ENCODE measurements at places on chromosomes 2 and 18.

DNA sequence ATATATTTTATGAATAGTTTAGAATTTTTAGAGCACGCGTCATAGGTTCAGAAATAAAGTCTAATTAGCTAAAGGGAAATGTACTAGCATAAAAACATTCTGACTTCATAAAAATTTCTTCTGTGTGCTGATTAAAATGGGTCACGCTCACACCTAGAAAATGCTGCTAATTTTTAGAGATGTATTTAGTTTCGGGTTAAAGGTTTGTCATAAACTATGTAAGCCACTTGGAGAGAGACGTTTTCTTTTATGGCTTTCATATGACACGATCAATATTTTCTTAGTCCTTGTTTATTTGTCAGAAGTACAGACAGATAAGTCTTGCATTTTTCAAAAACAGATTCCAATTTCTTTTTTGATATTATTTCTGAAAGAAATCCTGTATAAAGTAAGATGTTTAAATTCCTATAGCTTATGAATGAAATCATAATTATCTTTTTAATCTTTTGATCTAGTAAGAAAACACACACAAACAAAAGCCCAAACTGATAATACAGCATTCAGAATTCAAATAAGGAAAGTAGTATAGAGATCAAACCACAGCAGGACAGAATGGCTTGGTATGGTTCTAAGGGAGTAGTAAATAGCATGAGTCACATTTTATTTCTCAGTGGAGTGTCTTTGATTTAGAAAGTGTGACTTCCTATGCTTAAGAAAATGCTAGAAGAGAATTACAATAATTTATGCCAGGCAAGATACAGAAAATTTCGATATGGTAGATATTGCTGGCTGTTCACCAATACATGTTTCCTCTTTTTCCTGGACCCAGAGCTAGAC lies 236.6 kb downstream of the GPD2 start:
- DNase-seq = peak; percentile 25

GRCh38 chr2:174945601-174946260 lies 59.5 kb downstream of the CHN1 start:
- no peak for DNase-seq

DNA sequence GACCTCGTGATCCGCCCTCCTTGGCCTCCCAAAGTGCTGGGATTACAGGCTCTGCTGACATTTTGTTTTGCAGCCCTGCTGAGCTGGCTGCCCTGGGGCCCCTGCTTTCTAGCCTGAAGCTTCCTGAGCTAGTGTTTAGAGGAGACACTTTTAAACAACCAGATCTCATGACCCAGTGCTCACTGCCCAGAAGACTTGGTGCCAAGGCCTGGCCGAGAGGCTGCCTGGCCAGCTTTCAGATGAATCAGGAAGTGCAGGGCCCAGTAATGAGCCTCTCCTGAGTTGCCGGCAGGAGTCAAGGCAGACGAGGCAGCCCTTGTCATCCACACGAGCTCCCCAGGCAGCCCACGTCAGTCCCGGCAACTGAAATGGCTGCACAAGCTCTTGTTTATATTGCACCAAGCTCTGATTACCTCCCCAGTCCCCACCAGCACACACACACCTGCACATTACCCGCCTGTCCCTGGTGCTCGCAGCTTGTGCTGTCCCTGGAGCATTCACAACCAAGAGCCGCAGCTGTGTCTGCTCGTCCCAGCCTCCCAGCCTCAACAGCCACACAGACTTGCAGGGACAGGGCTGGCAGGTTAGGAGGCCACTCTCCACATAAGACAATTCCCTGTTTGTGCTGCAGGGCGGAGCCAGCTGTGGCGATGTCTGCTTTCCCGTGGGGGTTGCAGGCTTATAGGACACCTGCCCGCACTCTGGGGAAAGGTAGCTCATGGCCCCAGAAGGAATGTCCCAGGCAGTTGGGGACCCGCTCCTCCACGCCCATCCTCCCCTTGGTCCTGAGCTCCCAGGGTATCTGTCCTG lies 331.2 kb upstream of the MYT1L start:
- DNase-seq = no peak

DNA sequence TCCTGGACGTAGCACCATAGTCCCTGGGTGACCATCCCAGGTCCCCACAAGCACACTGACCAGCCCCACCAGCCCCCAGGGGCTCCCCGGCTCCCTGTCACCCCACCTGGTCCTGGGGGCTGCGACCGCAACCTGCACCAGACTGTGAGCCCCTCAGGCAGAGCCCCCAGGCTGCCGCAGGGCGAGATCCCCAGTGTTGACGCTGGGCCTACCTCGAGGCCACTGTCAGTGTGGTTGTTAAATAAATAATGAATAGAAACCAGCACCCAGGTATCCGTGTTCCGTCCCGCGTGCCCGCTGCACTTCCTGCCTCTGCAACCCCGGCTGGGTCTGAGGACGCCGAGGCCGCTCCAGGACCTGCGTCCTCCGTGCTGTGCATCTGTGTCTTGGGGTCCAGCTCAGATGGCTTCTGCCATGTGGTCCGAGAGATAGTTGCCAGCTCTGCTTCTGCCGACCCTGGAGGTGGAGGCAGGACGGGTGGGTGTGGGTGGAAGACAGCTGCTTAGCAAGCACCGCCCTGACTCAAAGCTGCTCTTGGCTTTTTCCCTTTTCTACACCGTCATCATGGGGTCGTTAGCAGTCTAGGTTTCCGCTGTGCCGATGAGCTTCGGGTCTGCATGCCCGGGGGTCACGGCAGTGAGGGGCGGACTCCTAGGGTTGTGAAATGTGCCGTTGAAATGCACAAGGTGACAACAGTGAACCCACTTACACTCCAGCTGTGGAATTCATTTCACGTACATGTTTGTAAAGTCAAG lies 74.2 kb downstream of the NFATC1 start:
- DNase-seq = no peak

- no peak for DNase-seq
Measured at GRCh38 chr2:179694963-179695362, 166.4 kb downstream of the ZNF385B start.

GRCh38 chr2:43239981-43240765 lies 13.8 kb upstream of the ZFP36L2 start:
- no peak for DNase-seq
